ENCODE measurements at places on chromosomes 11 and 22.

DNA sequence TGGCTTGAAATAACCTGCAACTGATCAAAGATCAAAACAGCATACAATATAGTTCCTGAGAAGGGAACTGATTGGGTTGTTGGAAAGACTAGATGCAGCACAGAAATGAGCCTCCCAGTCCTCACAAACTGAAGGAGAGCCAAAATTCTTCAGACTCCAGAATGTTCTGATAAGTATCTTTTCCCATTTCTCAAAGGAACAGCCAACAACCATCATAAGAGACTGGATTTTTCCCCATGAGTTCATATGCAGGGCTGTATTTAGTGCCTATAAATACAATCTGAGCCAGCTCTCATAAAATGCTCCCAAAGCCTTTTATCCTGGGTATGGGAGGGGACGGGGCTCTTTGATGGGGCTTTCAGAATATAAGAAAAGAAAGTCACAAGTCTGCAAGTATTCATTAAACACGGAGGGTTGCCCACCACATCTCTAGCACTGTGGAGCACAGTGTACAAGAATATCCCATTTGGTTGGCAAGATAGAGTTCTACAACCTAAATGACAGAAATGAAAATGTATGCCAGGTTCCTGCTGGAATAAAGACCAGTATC, 50.7 kb upstream of the LYVE1 start:
- no peak for DNase-seq

DNA sequence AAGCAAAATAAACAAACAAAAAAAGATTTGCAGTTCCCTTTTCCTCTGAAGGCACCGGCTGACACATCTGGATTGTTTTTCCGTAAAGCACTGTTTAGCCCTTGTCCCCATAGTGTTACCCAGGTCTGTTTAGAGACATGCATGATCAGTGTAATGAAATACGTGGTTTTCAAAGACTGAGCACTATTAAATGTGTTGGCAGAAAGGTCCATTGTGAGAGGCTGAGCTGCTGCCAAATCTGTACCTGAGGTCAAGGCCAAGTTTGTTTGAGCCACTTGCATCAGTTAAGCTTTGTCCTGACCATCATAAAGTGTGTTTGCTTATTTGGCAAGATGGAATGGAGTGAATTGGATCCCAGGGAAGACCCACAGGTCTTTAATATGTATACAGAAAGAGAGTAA, 26.3 kb downstream of the CTR9 start:
- DNase-seq = no peak

DNA sequence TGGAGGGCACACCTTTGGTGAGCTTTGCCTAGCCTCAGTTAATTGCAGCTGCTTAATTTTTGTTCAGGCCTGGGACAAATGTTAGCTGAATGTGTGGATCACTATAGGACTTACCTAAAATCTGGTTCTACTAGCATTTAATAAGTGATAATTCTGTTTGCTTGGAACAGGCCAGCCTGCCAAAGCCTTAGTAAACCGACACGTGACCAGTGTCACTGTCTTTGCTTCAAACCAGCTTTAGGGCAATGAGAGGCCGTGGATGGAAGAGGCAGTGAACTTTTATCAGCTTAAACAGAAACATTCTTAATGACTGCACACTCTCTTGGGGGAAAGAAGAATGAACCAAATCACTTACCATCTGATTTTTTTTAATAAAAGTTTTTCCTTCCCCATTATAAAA, 10.8 kb downstream of the PARVA start:
- DNase-seq = no peak

DNA sequence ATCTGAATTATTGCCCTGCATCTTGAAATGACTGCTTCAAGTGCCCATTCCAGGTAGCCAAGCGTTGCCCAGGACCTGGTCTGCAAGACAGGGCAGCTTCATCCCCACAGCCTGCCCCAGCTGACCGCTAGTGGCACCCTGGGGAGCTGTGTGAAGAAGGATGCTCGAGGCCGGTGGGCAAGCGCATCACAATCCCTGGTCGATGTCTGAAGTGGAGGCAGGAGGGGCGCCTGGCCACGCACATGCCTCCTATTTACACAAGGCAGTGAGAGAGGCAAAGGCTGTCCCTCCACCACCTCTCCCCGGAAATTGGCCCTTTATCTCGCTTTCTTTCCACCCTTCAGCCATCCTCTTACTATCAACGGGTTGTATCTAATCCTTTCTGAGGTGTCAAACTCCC, 28.1 kb upstream of the PHF21A start:
- DNase-seq = no peak

- no peak for DNase-seq
Measured at GRCh38 chr11:29826878-29827277, 190.0 kb downstream of the KCNA4 start.

DNA sequence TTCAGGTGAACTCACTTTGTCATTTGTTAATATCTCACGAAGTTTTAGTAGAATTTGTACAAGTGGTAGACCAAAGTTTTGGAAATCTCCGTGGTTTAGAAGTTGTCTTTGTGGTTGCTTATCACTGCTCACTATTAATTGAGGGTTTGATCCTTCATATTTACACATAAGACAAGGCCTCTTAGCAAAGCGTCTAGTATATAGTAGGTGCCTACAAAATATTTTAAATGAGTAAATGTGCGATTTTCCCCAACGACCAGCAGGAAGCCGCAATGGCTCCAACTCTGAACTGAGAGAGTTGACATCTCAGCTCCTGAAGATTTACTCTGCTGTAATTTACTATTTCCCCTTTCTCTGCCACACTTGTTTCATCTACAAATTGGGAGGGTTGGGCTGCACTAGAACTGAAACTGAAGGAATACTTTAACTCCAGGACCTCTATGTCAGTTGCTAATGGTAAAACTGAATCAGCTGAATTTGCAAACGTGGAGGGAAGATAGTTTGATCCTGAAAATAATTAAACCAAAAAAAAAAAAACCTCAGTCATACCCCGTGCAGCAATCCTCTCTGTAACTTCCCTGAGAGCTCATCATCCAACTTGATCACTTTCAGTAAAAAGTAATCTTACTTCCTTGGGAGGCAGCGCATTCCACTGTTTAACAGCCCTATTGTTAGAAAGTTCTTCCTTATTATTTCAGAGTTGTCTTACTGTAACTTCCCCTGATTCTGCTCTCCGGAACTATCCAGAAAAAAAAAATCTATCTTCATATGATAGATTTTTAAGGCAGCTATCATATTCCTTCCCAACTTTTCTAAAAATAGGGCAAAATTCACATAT, 1.3 kb upstream of the SBF2 start:
- DNase-seq = no peak

GRCh38 chr11:66879000-66879399, 22.1 kb downstream of the LRFN4 start:
- no peak for DNase-seq

DNA sequence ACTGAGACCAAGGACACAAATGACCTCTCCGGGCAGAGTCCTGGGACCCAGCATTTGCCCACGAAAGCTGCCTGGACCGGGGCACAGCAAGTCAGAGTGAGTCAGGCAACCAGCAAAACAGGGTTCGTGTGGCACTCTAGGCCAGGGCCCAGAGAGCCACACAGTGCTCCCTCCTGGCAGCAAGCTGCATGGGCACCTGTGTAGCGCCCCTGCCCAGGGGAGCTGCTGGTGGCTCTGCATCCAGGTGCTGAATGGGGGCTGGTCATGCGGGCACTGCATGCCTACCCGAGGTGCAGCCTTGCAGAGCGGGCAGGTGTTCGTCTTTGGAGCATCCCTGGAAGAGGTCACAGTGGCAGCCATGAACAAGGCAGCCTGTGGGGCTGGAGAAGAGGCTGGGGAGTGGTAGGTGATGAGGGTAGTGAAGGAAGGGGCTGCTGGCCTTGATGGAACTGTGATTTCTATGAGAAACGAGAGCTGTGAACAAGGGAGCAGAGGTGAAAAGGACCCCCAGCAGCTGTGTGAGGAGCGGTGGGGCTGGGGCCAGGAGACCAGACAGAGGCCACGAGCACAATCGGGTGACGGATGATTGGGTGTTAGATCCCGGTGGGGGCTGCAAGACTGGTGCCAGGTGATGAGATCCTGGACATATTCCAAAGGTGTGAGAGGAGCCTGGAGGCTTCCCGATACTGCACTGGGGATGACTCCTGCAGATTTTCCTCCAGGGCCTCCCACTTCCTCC, 63.3 kb downstream of the DGCR2 start:
- DNase-seq = no peak

DNA sequence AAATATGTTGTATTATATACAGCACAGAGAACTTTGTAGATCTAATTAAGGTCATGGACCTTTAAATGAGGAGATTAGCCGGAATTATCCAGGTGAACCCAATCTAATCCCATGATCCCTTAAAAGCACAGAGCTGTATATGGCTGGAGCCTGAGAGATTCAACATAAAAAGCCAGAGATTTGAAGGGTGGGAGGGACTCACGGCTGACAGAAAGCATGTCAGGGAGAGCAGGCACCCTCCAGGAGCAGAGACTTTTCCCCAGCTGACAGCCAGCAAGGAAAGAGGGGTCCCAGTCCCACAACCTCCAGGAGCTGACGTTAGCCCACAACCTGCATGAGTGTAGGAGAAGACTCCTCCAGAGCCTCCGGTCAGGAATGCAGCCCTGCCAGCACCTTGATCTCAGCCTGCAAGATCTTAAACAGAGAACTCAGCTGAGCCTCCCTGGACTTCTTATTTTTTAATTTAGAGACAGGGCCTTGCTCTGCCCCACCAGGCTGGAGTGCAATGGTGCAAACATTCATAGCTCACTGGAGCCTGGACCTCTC, 20.0 kb upstream of the ADA2 start:
- no peak for DNase-seq

DNA sequence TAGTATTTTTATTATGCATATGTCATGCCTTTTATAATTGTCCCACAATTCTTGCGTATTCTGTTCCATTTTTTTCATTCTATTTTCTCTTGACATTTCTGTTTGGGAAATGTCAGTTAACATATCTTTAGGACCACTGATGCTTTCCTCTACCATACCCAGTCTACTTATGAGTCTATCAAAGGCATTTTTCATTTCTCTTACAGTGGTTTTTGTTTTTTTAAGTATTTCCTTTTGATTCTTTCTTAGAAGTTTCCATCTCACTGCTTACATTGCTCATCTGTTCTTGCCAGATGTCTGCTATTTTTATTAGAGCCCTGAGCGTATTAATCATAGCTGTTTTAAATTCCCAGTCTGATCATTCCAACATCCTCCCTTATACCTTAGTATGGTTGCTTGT, 29.3 kb upstream of the OR8B8 start:
- no peak for DNase-seq

DNA sequence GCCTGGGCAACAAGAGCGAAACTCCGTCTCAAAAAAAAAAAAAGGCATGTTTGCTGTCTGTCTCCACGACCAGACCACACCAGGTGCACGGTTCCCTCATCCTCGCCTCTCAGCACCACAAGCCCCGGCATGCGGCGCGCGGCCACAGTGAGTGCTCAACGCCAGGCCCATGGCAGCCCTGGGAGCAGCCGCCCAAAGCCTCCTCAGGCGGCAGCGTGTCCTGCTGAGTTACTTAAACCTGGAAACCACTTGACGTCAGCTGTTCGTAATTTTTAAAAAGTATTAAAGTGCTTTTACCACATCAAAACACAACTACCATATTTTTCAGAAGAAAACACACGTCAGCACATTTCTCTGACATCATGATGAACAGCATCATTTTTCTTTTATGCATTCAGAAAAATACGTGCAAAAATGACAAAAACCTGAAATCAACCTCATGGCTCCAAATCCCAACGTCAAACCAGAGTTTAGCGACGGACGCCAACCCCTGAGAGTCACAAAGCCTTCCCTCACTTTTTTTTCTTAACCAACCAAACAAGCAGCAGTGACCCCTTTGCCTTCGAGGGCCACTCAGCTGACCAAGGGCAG, 2.1 kb downstream of the DEAF1 start:
- no peak for DNase-seq

GRCh38 chr22:24329453-24329852, 58.8 kb downstream of the SPECC1L start:
- DNase-seq = no peak

DNA sequence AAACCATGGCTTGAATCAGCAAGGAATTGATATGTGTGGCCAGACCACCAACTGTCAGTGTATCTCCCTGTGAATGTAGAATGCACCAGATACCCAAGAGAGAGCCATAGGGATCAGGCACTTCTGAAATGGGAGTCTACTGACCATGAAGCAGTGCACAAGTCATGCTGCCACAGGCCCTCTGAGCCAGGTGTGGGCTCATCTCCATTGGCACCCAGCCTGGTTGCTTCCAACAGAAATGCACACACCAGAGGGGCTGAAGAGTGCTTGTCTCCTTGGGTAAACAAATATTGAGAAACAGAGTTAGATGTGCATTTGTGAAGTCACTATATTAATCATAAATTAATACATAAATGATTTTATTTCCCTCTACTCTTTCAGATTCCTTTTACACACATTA, 28.4 kb upstream of the PANX1 start:
- no peak for DNase-seq

- peak; percentile 44 for DNase-seq
Measured at GRCh38 chr22:28019881-28020861, 101.1 kb upstream of the PITPNB start.

DNA sequence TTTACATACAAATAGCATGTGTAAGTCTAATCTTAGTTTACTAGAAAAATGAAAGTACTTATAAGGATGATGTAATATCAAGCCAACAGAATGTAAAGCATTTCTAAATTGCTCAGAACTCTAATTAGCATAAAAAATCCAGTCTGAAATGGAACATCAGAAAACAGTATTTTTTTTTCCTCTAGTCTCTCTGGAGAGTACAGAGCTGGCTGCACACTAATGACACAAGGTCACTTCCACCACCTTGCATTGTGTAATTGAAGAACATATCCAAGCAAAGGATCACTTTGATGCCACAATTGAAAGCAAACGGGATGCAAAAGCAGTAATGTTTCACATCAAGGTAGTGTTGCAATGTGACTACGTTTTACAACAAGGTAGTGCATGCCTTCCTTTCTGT, 548.0 kb upstream of the LUZP2 start:
- DNase-seq = no peak

- no peak for DNase-seq
Measured at GRCh38 chr22:25099202-25099601, 100.5 kb upstream of the CRYBB3 start.

DNA sequence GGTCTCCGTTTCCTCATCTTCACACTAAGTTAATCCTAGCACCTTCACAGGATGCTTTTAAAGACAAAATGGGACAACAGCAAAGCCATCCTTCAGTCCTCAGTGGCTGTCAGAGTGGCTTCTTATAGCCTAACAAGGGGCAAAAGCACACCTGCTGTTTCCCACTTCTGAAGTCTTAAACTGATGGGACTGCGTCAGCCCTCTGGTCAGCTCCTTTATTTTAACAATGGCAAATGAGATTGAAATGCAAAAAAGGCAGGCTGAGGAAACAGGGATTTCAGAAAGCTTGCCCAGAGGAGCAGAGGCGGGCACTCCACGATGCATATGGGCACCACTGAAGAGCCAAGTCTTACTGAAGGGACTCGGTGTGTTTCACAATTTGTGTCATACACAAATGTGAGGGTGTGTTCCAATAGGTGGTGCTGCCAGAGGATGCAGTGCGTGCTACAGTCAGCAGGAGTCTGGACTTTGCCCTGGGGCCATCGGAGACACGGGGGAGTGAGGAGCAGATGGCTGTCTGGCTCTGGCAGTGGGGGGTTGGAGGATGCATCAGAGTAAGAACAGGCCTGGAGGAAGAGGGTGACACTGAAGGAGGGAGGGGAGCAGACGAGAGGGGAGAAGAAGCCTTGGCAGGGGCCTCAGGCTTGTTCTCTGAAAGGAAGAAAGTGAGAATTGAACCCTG, 47.3 kb downstream of the TENM4 start:
- no peak for DNase-seq

- DNase-seq = no peak
Measured at GRCh38 chr22:43969989-43970755, 14.9 kb downstream of the SAMM50 start.

- DNase-seq = no peak
Measured at GRCh38 chr11:12531681-12532080, 142.5 kb upstream of the TEAD1 start.

Measured in stimulated activated CD8-positive, alpha-beta memory T cell treated with anti-CD3 and anti-CD28 coated beads, Interleukin-12 subunit alpha, Interleukin-12 subunit beta, amount 100 ng/mL, for 1 hour (primary cell).